Stimulated activated CD4-positive, alpha-beta T cell treated with anti-CD3 and anti-CD28 coated beads, Interleukin-12 subunit alpha, Interleukin-12 subunit beta, amount 100 ng/mL, for 24 hours (primary cell): ENCODE measurements at places on chromosomes 7 and 10.

- peak; percentile 2 for DNase-seq
Measured at GRCh38 chr10:4902571-4903011, 60.6 kb upstream of the AKR1C1 start.

DNA sequence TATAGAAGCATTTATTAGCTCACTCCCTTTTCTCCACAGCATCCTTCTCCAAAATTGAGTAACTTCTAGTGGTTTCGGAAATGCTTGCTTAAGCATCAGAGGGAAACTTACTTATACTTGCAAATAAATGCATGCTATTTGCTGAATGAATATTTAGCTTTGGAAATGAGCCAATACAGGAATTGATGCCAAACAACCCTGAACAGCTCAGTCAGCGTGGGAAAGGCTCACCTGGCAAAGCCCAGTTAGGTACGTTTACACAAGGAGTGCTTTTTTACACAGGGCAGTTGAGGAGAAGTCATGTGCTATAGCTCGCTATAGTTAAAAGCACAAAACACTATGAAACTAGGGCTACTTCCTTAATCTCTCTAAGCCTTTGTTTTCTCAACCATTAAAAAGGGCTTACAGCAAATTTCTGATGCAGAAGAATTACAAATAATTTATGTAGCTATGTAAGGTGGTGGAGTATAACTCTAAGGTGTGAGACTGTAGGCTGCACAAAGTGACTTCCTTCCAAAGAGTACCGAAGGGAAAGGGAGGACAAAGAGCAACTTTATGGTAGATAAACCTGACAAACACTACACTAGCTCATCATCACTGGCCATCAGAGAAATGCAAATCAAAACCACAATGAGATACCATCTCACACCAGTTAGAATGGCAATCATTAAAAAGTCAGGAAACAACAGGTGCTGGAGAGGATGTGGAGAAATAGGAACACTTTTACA lies 498.2 kb downstream of the PHTF2 start:
- no peak for DNase-seq

DNA sequence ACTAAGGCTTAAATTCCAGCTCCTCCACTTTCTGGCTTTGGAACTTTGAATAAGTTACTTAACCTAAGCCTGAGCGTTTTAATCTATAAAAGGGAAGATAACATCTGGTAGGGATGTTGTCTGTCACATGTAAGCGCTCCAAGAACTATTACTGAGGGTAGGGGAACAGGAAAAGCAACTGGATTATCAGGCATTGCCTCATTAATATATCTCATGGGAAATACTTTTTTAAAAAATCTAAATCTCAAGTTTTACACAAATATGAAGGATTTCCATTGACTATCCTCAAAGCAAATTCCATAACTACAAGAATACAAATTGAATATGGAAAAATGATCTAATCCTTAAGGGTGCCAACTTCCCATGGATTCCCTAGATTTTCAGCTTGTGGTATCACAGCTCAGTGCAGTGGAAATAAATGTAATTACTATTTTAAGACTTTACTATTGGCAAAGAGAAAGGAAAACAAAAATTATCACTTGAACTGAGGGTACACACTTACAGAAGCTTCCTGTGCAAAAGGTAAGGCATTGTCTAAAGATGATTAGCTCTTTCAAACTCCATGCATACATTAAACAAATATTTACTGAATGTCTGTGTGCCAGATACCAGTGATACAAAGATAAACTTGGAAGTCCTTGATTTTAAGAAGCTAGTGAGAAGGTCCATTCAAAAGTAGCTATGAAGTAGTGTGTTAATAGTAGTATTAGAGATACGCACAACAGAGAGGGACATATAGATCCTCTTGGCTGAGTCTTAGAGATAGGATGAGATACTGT lies 38.4 kb downstream of the NT5C2 start:
- no peak for DNase-seq

DNA sequence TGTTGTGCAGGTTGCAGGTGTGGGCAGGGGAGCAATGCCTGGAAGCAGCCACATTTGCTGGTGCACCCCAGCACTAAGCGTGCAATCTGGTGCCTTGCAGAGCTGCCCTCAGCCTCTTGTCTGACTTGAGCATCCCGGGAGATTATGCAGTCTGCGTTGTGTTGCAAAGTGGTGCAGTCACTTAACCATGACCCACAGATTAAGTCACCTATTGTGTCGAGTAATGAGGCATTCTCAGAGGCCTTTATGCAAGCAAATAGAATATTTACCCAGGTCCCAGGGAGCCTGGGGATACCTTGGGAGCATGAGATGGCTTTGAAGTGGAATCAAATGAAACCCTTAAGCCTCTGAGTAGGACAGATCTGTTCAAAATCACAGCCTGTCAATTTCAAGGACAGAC lies 529.0 kb downstream of the TYW1 start:
- DNase-seq: no peak

- no peak for DNase-seq
Measured at GRCh38 chr7:94374721-94375566, 19.8 kb upstream of the COL1A2 start.

DNA sequence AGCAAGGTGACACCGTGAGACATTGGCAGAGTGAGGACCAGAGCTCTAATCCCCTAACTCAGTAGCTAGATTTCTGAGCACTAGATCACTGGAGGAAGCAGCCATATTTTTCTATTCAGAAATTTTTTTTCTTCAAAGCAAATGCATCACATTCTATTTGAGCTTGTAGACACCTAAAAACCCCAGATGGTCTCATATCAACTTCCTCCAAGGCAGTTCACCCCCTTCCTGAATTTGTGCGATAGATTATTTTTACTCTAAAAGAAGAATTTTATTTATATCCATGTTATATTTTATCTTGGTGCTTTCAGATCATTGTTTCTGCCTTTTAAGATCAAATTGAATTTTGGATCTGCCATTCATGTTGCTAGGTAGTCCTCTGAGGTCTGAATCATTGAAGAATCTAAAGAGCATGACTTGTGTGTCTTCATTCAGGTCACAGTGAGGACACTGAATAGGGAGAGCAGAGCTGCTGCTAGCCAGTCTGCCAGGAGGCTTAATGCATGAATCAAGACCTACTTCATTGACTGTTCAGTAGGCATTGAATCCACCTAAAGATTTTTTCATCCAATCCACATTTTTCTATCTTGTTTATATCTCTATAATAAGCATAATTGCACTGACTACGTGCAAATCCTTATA lies 92.9 kb upstream of the LRRTM3 start:
- DNase-seq: no peak

DNA sequence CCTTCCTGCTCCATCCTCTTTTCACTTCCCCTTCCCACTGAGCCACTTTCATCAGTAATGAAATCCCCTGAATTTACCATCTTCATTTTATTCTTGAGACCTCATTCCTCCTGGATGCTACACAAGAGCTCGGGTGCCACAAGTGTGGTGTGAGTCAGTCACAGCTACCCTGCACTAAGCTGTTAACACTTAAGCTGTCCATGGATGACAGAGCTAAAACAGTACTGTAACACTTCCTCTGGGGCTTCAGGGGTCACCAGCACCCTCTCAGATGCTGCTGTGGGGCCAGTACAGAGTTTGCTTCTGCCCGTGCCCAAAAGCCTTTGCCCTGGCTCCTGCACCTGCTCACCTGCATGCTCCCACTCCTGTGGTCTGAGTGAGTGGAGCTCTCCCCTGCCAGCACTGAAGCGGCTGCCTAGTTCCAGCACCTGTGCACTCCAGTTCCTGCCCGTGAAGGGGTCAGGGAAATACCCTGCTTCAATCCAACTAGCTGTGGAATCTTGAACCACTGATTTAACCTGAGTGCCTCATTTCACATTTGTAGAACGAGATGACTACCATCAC lies 71.9 kb downstream of the POT1 start:
- DNase-seq: no peak

GRCh38 chr7:95476904-95477594 lies 8.7 kb upstream of the ASB4 start:
- peak; percentile 8 for DNase-seq

DNA sequence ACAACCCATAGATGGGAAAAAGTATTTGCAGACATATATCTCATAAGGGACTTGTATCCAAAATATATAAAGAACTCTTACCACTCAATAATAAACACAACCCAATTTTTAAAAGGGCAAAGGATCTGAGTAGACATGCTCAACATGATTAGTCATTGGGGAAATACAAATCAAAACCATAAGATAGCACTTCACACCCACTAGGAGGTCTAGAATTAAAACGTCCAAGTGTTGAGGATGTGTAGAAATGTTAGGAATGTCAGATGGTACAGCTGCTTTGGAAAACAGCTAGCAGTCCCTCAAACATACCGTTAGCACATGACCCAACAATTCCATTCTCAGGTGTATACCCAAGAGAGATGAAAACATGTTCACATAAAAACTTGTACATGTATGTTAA lies 8.3 kb downstream of the PSTK start:
- no peak for DNase-seq

DNA sequence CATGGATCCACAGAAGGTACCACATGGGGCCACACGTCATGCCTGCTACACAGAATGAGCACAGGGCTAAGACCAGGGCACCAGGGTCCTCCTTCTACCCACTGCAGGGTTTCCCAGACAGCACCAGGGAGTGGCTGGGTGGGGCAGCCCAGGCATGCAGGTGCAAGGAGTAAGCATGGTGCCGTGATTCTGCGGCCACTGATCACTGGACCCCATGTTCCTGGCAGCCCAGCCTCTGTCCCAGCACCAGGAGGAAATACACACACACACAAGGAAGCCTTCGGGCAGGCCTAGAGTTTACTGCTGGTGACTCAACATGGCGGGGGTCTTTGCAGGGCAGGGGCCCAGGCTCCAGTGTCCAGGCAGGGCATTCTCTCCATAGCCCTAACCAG lies 13.9 kb downstream of the ATP6V1F start:
- DNase-seq: no peak

- no peak for DNase-seq
Measured at GRCh38 chr10:49133706-49134248, at the start of gene FAM170B. Gene FAM170B (minus strand): TSS chr10:49134021. CDS start chr10:49133918, 103 bp downstream.

DNA sequence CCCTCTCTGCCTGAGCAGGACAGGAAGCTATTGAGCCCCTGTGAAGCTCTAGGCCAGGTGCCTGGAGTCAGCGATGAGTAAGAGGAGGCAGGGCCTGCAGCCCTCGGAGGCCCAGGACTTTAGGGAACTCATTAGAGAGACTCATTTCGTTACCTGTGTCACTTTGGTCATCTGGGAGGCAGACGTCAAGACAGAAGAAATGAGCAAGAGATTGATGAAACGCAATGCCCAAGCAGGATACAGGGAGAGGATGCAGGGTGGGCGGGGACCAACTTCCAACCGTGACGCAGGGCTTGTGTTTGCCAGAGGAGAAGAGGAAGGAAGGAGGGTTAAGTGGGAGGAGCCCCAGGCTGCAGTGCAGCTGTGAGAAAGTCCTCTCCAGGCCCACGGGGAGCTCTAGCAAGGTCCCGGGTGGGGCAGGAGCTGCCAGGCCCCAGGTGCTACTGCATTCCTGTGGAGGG lies 26.4 kb upstream of the GNA12 start:
- peak; percentile 30 for DNase-seq

DNA sequence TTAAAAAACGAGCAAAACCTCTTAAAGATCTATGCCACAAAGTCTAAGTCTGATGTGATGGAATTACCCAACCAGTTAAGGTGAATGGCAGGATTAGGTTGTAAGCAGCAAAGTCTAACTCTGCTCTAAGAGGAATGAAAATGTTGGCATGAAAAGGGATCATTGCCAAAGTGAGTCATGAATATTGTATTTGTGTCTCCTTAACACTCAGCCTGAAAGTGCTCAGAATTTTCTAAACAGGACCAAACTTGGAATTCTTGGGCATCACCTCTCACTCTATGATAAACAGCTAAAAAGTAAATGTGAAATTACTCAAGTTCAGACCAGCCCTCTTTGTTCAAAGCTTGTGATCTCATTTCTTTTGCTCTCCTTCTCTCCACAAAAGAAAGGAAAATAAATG lies 27.0 kb downstream of the PPP1R3A start:
- no peak for DNase-seq

GRCh38 chr7:12320987-12321647 lies 82.5 kb downstream of the VWDE start:
- DNase-seq: no peak

- no peak for DNase-seq
Measured at GRCh38 chr7:55794527-55794926, 68.0 kb downstream of the SEPTIN14 start.

DNA sequence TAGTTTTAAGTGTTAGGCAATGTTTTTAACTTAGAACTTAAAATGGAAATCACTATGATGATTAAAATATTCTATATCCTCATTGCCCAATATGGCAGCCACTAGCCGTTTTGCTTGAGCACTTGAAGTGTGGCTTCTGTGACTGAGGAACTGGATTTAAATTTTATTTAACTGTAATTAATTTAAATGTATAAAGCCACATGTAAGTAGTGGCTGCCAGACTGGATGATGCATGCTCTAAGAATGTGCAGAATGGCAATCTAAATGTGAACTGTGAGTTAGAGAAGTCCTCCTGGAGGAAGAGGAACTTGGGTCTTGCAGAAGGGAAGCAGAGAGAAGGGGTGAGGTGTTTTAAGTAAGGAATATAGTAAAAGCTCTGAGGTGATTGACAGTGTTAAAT lies 451.4 kb downstream of the SUGCT start:
- no peak for DNase-seq

DNA sequence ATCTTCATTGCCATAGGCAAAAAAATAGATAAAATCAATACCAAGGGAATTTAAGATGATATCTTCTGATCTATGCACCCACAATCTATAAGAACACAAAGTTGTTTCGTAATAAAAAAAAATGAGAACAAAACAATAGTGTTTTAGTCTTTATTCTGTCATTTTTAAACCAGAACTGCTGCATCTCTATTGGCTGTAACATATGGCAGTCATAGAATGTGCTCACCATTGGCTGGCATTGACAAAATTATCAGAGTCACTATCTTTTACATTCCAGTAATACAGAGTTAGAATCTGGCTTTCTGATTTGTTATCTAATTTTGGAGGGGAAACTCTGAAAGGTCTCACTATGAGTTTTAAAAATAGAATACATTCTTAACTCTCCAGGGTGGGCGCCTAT lies 138.6 kb upstream of the CCDC6 start:
- DNase-seq: no peak

- DNase-seq: no peak
Measured at GRCh38 chr10:74881253-74881884, 55.0 kb downstream of the KAT6B start.

GRCh38 chr7:107700570-107700969 lies 39.9 kb downstream of the SLC26A4 start:
- DNase-seq: no peak

DNA sequence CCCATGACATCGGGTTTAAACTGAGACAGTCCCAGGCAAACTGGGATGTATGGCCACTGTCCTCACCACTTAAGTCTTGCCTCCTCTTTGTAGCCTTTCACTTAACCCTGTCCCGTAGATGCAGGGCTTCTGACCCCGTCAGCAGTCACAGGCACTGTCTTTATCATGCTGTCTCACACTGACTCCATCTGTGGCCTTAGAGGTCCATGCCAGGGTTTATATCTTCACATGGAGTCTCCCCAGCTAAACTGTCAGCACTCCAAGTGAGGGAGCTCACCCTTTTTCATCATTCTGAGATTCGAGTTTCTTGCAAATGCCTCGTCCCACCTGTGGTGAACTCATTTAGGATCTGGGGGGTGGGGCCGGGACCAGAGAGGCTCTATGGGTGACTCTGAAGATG lies 2.8 kb downstream of the FKBP6 start:
- DNase-seq: no peak
